ENCODE measurements at places on chromosomes 4 and X. TPM values are rescaled to one million over a fixed set of nuclear protein-coding genes. Genes with fewer than 3 reads are reported as not detected.

GRCh38 chrX:13750812-13751211, 16.3 kb downstream of the OFD1 start:
- no peak for DNase-seq

Gene ATOH1
- 0.15 TPM for total RNA-seq

- DNase-seq: no peak
Measured at GRCh38 chr4:121900132-121900983, 30.1 kb upstream of the BBS7 start.

Gene PCDH10
- total RNA-seq: 0.05 TPM

Gene CCDC120
- total RNA-seq: 1.7 TPM

DNA sequence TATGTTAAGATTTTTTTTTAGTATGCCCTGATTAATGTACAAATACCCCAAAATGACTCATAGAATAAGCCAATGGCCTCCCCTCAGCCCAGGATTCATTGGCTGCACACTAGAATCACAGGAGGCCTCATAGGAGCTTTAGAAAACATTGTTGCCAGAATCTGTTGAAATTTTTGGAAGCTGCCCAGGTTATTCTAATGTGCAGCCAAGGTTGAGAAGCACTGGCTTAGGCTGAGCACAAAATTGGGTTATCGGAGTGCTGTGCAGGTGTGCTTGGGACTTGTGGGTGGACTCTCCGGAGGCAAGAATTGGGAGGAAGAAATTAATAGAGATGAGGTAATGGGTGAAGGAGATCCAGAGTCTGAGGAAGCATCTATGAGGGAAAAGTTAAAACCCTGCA, 41.3 kb upstream of the VCX start:
- no peak for DNase-seq

DNA sequence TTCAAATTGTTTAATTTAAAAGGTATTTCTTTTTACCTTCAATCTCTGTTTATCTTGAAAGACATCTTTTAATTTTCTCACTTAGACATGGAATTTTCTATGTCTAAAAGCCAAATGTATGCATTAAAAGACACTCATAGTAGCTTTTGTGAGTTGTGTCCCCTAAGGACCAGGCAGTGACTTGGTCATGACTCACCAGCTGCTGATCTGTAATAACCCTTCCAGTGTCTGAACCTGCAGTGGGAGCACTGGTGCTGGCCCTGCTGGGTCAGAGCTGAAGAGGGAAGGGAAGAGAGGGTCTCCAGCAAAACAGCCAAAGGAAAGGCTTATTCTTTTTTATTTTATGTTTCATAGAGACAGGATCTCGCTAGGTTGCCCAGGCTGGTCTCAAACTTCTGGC, 31.1 kb upstream of the SH3D19 start:
- DNase-seq: no peak

Gene ACE2
- total RNA-seq: 12.7 TPM

GRCh38 chr4:186643501-186644310, 80.0 kb downstream of the FAT1 start:
- no peak for DNase-seq

DNA sequence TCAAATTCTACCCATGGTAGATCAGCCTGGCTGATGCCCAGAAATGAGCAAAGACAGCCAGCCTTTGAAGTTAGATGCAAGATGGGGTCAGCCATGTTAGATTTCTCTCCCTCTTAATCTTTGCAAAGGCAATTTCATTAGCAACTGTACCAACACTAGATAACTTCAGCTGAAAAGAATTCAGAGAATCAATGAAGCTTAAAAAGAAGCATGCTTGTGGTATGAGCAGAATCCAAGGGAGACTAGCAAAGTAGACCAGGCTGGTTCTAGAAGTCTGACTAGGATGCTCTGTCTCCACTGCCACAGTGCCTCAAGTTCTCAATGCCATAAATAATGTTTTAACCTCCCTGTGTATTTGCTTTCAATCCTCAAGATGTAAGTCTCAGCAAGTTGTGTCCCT, 247.3 kb downstream of the SLC7A11 start:
- DNase-seq: no peak

Gene STAP1
- total RNA-seq: 0.22 TPM

All from left ventricle myocardium superior (tissue), 1 donor.